ENCODE measurements at places on chromosomes 6 and 20.

GRCh38 chr6:152943260-152943897 is 39.5 kb downstream of the FBXO5 start:
- no peak for DNase-seq

- no peak for DNase-seq
Observed at GRCh38 chr20:50313827-50314677, 123.4 kb downstream of the CEBPB start.

- no peak for DNase-seq
Observed at GRCh38 chr6:125217369-125217768, 63.8 kb downstream of the TPD52L1 start.

DNA sequence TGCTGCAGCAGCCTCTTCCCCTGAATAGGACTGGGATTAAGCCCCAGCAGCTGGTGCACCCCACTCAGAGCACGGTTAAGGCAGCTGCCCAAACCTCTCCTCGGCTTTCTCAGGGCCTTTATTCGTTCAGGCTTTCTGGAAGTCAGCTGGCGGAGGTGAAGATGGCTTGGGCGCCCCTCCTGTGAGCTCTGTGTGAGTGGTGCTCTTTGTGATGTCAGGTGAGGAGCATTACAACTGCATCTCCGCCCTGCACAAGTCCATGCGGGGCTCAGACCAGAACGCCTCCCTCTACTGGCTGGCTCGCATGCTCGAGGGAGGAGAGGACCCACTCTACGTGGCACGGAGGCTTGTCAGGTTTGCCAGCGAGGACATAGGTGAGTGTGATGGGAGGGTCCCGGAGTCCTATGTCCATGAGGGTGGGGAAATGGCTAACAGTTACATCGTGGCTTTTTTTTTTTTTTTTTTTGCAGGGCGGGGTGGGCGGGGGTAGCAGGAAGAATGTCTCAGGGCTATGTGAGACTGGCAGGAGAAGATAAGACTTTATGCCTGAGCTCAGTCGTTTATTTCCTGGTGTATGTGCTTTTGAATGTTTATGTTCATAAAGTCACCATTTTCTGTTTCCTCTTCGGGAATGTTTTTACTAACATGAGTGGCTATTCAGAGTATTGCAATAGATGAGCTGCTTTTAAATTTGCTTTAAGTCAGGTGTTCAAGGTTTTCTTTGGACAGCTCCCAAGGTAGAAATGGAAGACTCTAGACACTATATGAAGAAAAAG is 18.2 kb downstream of the WRNIP1 start:
- DNase-seq, result peak; percentile 54

- no peak for DNase-seq
Observed at GRCh38 chr6:109239651-109240321, 142.5 kb downstream of the CD164 start.

GRCh38 chr6:44049989-44050871 is 77.0 kb downstream of the MRPL14 start:
- DNase-seq, result no peak

GRCh38 chr20:5822569-5822968 is 72.4 kb downstream of the SHLD1 start:
- DNase-seq, result no peak

- no peak for DNase-seq
Observed at GRCh38 chr6:135535989-135536414, 38.5 kb upstream of the AHI1 start.
